ENCODE measurements at places on chromosomes 12 and 14.

DNA sequence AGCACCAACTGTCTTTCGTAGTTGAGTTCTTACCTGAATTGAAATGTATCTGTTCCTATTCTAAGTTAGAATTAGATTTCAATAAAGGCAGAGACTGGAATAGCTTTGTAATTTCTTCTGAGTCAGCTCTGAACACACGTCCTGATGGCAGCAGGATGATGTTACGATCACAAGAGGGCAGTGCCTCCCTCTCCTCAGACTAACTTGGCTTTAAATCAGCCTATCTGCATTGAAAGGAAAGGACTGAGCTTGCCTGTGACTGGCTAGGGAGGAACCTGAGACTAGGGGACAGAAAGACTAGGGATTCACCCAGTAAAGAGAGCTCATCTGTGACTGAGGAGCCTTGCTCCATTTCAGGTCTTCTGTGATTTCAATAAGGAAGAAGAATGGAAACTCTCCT is 323.7 kb upstream of the OR4E1 start:
- H3K36me3 ChIP-seq, result no peaks in the 10 kb centered on the region
- H3K4me1 ChIP-seq, result no peaks in the 10 kb centered on the region
- H3K27me3 ChIP-seq, result no peaks in the 10 kb centered on the region
- no peak overlapping the region for H3K27ac ChIP-seq
- no peak overlapping the region for H3K4me3 ChIP-seq

DNA sequence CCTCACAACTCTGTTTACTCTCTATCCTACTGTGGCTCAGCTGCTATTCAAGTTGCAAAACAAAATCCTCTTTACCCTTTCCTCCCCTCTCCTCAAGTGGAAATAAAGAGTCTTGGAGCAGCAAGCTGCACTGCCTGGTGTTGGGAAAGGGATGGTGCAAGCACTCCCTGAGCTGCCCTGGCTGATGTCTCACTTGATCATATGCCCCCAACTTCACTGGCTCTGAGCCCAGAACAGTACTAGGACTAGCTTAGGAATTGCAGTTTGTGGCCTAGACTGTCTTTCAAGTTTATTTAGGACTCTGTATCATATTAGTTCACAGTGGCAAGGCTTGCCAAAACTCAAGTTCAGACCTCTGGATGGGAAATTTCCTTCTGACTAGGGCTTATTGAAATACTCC is 1683.8 kb upstream of the SEL1L start:
- H3K27ac ChIP-seq, result no peak overlapping the region
- H3K4me3 ChIP-seq, result no peak overlapping the region
- H3K36me3 ChIP-seq, result 0 out of 2 replicates have a peak, but pooled peaks cover 7% of the 10 kb centered on the region
- no peak for DNase-seq

DNA sequence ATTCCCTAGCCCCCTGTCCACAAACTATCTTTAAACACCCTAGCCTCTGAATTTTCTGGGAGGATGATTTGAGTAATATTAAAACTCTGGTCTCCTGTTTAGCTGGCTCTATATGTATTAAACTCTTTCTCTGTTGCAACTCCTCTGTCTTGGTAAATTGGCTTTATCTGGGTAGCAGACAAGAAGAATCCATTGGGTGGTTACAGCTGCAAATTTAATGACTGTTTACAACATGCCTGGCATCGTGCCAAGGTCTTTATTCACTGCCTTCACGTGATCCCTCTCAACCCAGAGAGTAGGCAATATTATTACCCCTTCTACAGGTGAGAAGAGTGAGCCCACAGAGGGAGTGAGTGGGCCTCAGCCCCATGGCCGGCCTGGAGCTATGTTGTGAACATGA is 77.8 kb upstream of the MYL2 start:
- no peaks in the 10 kb centered on the region for H3K27me3 ChIP-seq
- no peaks in the 10 kb centered on the region for H3K4me1 ChIP-seq
- H3K27ac ChIP-seq, result no peak overlapping the region
- H3K4me3 ChIP-seq, result no peak overlapping the region
- no peaks in the 10 kb centered on the region for H3K36me3 ChIP-seq

DNA sequence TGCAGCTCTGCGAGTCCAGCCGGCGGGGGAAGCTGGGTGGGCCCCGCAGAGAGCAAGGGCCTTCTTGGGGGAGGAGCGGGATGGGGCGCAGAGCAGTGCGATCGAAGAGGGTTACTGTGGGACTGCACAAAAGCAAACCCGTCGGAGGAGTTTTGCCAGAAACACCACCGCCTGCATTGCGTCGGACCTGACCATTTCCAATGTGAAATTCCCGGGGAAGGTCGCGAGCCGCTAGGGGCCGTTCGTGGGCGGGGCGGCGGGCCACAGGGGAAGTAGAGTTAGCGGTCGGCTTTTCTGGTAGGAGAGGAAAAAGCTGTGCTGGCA is 333 bp upstream of the KCNA1 start:
- no peak overlapping the region for H3K27ac ChIP-seq
- peaks cover 36% of the 10 kb centered on the region for H3K27me3 ChIP-seq
- peak; percentile 54 for DNase-seq
- H3K4me3 ChIP-seq, result peak overlapping the region; percentile 62
- peaks cover 6% of the 10 kb centered on the region for H3K36me3 ChIP-seq

GRCh38 chr12:7934091-7934888 is 1.7 kb downstream of the SLC2A3 start:
- H3K4me1 ChIP-seq, result no peaks in the 10 kb centered on the region
- peaks cover 18% of the 10 kb centered on the region for H3K36me3 ChIP-seq
- DNase-seq, result no peak
- H3K4me3 ChIP-seq, result no peak overlapping the region
- H3K27ac ChIP-seq, result no peak overlapping the region

GRCh38 chr12:52769946-52770345 is 7.2 kb downstream of the KRT76 start:
- H3K27ac ChIP-seq, result no peak overlapping the region
- H3K4me1 ChIP-seq, result no peaks in the 10 kb centered on the region
- H3K4me3 ChIP-seq, result no peak overlapping the region
- DNase-seq, result no peak
- no peaks in the 10 kb centered on the region for H3K27me3 ChIP-seq

DNA sequence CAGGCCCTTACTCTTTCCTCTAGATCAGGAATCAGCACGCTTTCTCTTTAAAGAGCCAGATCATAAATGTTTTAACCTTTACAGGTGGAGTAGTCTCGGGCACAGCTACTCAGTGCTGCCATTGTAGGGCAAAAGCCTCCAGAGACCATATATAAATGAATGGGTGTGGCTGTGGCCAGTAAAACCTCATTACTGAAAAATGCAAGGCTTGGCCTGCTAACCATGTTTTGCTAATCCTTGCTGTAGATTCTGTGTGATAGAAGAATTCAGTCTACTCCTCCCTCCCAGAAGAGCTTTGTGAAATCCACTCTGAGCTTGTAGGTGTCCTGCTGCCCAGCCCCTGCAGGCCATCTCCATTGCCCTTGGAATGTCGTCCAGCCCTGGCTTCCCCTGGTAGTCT is 58.1 kb downstream of the HSP90AA1 start:
- H3K4me3 ChIP-seq, result no peak overlapping the region
- H3K27me3 ChIP-seq, result no peaks in the 10 kb centered on the region
- H3K27ac ChIP-seq, result no peak overlapping the region
- no peaks in the 10 kb centered on the region for H3K4me1 ChIP-seq
- DNase-seq, result no peak

- no peaks in the 10 kb centered on the region for H3K36me3 ChIP-seq
- DNase-seq, result no peak
- H3K4me3 ChIP-seq, result no peak overlapping the region
- H3K4me1 ChIP-seq, result no peaks in the 10 kb centered on the region
Measured at GRCh38 chr14:59588101-59588500, 11.5 kb upstream of the CCDC175 start.

- no peaks in the 10 kb centered on the region for H3K4me1 ChIP-seq
- no peaks in the 10 kb centered on the region for H3K27me3 ChIP-seq
- no peak for DNase-seq
- H3K4me3 ChIP-seq, result no peak overlapping the region
- no peak overlapping the region for H3K27ac ChIP-seq
- no peaks in the 10 kb centered on the region for H3K36me3 ChIP-seq
Measured at GRCh38 chr12:67256649-67257048, 12.5 kb upstream of the CAND1 start.

DNA sequence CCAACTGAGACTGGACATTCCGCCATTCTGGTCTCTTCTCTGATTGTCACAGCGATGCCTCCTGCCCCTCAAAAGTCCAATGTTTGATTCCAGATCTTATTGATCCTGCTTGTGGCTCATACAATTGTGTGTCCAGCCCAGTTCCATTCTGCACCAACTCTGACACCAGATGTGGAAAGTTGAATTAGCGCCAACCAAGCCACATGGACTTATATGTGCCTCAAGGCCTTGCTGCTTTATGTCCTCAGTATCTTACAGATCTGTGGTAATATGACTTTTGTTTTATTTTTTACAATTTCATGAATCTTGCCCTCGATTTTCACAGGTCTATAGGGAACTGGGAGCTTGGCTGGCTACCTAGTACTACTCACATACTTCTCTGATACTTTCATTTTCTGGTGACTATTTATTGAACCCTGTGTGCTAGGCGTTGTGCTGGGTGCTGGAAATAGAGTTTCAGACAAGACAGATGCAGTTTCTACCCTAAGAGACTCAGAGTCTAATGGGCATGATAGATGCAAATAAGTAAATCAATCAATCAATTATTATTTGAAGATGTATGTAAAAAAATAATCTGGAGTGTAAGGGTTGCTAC is 472.0 kb downstream of the TMTC2 start:
- no peak overlapping the region for H3K27ac ChIP-seq
- no peak for DNase-seq
- no peaks in the 10 kb centered on the region for H3K4me1 ChIP-seq
- no peaks in the 10 kb centered on the region for H3K27me3 ChIP-seq

- H3K4me1 ChIP-seq, result no peaks in the 10 kb centered on the region
- no peak for DNase-seq
- no peak overlapping the region for H3K4me3 ChIP-seq
- H3K27ac ChIP-seq, result no peak overlapping the region
Measured at GRCh38 chr12:104464899-104465298, 8.2 kb downstream of the CHST11 start.

DNA sequence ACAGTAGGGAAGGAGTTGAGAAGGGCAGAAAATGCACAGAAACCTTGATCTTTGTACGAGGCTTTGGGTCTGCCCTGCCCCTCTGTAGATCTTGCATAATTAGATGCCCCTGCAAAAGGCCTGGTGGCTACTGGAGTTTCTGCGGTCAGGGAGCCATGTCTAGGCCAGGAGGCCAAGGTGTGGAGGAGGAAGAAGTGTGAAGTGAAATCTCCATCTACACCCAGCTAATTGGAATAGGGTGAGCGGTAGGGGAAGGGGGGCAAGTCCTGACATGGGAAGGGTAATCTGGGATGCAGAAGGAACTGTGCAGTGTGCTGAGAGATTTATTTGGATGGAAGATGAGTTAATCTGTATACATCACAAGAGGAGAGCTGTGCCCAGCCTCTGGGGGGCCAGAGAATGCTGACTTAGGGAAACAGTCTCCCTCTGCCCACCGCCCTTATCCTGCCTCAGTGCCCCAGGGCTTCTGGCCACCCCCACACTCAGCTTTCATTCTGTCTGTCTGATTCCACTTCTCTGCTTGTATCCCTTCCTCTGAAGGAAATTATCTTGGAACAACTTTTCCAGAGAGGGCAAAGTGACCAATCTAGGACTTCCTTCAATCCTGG is 5.4 kb downstream of the CYP27B1 start:
- H3K27me3 ChIP-seq, result peaks cover 31% of the 10 kb centered on the region
- no peaks in the 10 kb centered on the region for H3K36me3 ChIP-seq
- H3K4me3 ChIP-seq, result no peak overlapping the region
- no peak for DNase-seq
- H3K27ac ChIP-seq, result no peak overlapping the region

GRCh38 chr14:102728501-102728900 is 48.7 kb upstream of the TRAF3 start:
- no peak overlapping the region for H3K27ac ChIP-seq
- H3K4me3 ChIP-seq, result no peak overlapping the region
- peaks cover 26% of the 10 kb centered on the region for H3K36me3 ChIP-seq
- no peak for DNase-seq
- no peaks in the 10 kb centered on the region for H3K4me1 ChIP-seq
- H3K27me3 ChIP-seq, result no peaks in the 10 kb centered on the region

- no peaks in the 10 kb centered on the region for H3K36me3 ChIP-seq
- no peaks in the 10 kb centered on the region for H3K4me1 ChIP-seq
- H3K27ac ChIP-seq, result no peak overlapping the region
- no peak overlapping the region for H3K4me3 ChIP-seq
Measured at GRCh38 chr12:60391051-60391450, 795.2 kb downstream of the SLC16A7 start.

DNA sequence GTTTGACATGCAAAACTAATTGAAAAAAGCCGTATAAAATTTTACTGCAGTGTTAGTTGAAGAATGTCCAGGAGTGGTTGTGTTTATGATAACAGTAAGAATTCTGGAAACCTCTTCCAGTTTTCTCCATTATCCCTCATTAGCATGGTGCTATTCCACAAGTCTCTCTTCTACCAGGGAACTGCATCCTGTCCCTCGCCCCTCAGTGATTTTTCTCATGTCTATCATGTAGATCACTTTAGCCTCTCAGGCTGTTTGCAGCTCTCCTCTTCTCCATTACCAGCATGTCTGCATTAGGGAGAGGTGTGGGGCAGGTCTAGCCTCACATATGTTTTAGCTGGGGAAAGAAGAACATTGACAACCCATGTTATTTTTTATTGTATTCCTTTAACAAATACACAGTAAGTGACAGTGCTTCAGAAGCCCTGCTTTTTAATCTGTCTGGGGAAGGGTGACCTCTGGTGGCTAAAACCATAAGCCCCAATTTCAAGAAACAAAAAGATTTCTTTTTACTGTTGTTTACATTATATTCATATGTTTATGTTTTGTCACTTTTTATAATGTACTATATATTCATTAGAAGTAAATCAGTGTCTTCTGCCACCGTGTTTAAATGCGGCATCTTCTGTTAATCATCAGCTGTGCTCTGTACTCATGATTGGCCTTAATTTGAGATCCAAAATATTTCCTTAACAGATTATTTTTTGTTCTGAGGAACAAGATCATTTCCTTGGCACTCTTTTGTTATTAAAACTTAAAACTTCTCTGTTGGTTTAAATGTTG is 70.7 kb downstream of the RASSF8 start:
- H3K4me1 ChIP-seq, result no peaks in the 10 kb centered on the region
- no peak overlapping the region for H3K4me3 ChIP-seq
- no peaks in the 10 kb centered on the region for H3K27me3 ChIP-seq
- no peak overlapping the region for H3K27ac ChIP-seq

DNA sequence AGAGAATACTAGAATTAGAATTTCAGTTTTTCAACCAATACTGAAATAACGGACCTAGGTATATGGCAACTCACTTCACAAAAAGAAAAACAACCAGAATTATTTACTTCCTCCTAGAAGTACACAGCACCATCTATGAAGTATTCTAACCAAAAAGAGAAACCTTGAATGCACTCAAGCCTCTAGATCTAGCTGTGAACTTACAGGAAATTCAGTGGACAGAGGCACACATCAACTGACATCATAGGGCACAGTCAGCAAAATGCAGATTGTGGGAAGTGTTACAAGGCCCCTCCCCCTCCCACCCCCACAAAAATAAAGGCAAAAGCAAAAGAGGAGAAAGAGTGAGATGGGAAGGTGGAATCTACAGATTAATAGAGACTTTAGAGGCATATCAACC is 102.4 kb downstream of the TMTC1 start:
- no peak overlapping the region for H3K27ac ChIP-seq
- H3K4me3 ChIP-seq, result no peak overlapping the region
- H3K4me1 ChIP-seq, result no peaks in the 10 kb centered on the region
- H3K27me3 ChIP-seq, result no peaks in the 10 kb centered on the region

GRCh38 chr12:80373666-80374065 is 70.4 kb upstream of the PTPRQ start:
- no peak overlapping the region for H3K27ac ChIP-seq
- H3K4me1 ChIP-seq, result no peaks in the 10 kb centered on the region
- no peak for DNase-seq
- no peaks in the 10 kb centered on the region for H3K36me3 ChIP-seq
- H3K27me3 ChIP-seq, result no peaks in the 10 kb centered on the region
- H3K4me3 ChIP-seq, result no peak overlapping the region

GRCh38 chr14:63155511-63156185 is 48.6 kb upstream of the RHOJ start:
- no peak overlapping the region for H3K27ac ChIP-seq
- H3K4me1 ChIP-seq, result no peaks in the 10 kb centered on the region
- no peaks in the 10 kb centered on the region for H3K27me3 ChIP-seq
- no peak for DNase-seq
